Activated T-cell treated with anti-CD3 and anti-CD28 coated beads, Interleukin-2, amount 50 U/mL, for 72 hours (primary cell): ENCODE measurements at places on chromosomes 4 and X.

- peak; percentile 32 for DNase-seq
Observed at GRCh38 chr4:123480706-123481418, 84.3 kb downstream of the SPRY1 start.

- DNase-seq, result no peak
Observed at GRCh38 chr4:122012735-122013134, 60.9 kb upstream of the TRPC3 start.

DNA sequence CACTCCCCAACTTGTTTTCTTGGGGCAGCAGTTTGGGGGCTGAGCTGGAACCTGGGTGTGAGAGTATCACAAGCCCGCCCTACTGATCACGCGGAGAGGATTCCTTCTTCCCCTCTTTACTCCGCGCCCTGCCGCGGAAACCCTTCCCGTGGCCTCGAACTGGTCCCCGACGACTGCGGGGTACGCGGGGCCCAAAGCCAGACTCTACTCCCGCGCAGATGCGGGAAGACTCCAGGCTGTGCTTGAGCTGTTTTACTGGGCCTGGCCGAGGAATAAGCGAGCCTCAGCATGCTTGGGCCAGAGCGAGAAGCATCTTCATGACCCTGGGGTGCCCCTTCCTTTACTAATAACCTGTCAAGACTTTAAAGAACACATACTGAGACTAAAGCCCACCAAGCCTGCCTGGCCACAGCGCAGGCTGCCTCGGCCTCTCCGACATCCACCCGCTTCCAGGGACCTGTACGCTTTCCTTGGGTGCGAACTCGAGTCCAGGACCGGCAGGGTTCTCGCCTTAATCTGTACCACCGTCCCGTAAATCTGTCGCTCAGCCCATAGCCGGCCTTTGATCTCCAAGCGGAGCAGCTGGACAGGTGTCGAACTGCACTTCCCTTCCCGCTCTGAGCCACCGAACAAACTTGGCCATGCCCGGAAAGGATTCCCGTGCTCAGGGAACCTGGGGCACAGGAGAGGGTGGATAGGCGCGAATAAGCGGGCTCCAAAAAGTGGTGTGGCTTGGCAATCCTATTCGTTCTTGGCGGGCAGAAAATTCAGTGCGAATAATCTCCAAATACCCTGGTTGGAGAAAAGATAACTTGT, 55.0 kb upstream of the TMEM33 start:
- DNase-seq, result no peak

- no peak for DNase-seq
Observed at GRCh38 chrX:113048896-113049295, 208.3 kb upstream of the AMOT start.

- DNase-seq, result no peak
Observed at GRCh38 chr4:186058253-186058979, 10.5 kb upstream of the TLR3 start.

DNA sequence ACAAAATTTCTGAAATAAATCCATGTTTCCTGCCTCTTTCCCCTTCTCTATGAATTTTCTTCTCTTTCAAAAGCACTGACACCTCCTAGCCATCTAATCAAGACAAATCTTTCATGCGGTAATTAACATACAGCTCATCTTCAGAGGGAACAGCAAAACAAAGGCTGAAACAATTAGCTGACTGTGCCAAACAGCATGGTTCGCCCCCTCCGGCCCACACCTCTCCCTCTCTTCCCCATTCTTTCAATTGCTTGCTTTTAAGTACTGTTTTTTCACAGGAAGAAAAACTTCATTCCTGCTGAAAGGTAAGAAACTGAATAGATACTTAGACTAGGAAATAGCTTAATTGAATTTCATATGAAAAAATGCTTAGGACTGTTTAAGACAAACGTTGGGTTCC, 291.1 kb upstream of the NOCT start:
- DNase-seq, result no peak

DNA sequence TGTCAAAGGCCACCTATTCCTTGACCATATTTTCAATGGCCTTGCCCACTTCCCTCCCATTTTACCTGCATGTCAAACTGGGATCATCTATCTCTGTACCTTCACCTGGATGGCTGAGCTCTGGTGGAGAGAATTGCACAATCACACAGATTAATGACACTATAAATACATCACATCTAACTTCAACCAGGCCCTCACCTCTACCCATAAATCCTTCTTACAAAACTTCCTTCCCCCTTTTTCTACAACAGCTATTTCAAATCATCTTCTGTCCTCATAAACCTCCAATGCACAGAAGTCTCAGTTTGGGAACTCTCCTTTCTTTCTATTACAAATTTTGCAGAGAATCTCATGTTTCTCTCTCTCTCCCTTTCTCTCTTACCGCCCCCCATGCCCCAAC, 9.2 kb downstream of the PALLD start:
- DNase-seq, result no peak

GRCh38 chrX:80335062-80335830, 85.0 kb upstream of the TENT5D start:
- peak; percentile 1 for DNase-seq

- no peak for DNase-seq
Observed at GRCh38 chr4:139773560-139774318, 108.1 kb downstream of the MGST2 start.

DNA sequence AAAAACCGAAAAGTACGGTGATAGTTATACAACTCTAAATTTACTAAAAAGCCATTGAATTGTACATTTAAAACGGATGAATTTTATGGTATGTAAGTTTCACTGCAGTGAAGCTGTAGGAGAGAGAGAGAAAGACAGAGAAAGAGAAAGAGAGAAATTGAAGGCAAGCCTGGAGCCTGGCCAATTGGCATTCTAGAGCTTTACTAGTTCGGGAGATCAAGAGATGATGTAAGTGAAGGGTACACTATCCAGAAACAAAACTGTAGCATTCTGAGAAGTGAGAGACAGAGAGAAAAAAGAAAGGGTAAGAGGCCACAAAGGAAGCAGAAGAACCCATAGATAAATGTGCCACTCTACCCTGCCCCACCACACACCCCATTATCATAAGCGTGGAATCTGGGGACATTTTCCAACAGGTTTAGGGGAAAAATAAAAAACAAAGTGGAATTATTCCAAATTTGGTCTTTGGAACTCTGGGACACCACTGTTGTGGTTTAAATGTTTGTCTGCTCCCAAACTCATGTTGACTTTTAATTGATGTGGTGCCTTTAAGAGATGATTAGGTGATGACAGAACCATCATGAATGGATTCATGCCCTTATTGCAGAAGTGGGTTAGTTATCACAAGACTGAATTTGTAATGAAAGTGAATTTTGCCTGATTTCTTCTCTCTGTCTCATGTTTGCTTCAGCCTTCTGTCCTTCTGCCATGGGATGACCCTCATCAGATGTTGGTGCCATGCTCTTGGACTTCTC, 123.0 kb upstream of the PLS3 start:
- DNase-seq, result no peak

- peak; percentile 3 for DNase-seq
Observed at GRCh38 chrX:147550217-147550616, 361.5 kb upstream of the FMR1 start.

DNA sequence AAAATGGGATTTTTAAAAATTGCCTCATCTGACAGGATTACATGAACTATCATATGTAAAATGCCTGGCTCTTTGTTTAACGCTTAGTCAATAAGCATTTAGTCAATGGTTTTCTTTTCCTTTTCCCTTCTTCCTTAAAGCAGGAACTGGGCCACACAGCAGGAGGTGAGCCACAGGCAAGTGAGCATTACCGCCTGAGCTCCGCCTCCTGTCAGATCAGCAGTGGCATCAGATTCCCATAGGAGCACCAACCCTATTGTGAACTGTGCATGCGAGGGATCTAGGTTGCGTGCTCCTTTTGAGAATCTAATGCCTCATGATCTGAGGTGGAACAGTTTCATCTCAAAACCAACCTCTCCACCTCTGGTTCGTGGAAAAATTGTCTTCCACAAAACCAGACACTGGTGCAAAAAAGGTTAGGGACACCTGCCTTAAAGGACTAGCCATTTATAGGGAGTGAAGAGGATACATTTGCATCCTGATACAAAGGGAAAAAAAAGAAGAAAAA, 306.1 kb downstream of the FBXW7 start:
- DNase-seq, result no peak

- DNase-seq, result no peak
Observed at GRCh38 chr4:109383823-109384222, 49.8 kb upstream of the SEC24B start.

DNA sequence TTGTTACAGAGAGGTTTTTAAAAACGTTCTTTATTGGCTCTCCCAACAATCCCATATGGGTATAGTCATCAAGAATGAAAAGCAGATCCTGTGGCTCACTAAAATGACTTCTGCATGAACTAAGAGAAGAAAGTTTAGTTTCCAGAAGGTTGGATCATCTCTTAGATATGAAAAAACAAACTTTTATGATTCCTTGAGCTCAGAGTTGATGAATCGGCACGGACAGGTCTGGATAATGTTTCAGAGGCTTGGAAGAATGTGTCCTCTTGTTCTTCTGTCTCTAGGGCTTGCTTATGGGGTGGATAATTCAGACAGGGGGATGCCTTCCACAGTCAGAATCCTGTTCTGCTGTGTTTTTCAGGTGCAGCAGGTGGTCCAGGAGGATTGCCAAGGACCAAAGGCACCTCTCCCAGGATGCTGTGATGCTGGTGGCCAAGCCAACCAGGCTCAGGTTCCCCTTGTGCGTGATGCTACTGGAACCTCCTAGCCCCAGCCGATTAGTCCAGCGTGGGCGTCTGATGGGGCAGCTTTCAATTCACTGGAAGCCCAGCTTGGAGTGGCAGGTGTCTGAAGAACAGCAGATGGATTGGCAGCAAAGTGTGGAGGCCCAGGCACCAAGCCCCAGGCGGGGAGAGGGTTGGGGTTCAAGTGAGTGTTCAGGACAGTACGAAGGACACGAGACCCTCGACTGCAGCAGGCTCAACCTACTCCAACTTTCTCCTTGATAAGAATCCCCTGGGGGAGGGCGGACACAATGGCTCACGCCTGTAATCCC, 30.3 kb downstream of the CCKAR start:
- no peak for DNase-seq

DNA sequence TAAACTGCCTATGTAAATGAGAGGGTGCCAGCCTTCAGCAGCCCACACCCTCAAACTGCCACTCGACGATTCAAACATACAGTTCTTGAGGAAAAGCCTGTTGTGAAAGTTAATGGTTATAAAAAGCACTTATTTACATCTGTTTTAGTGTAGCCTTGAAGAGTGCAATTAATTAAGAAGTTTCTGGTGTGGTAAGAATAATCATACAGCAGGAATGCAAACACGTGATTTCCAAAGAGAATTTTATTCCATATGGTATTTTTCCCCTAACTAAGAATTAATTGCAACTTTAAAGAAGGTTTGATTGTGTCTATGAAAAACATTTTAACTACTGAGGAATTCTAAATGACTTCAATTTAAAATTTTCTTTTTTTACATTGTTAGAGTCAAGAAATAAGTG, 176.3 kb upstream of the PITX2 start:
- DNase-seq, result no peak

DNA sequence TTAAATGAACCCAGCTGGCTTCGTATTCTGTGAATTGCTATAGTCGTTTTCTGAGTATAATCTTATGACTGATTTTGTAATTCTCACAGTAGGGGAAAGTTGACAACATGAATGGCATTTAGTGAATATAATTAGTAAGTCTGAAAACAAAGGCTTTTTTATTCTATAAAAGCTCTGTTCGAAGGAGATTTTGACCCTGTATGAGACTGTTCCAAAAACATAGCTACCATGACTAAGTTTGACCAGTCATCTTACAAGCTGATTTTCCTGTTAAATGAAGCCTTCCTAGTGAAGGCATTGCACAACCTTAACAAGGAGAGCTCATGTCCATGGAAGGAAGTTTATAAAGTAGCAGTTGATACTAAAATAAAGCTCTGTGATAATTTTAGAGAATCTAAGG, 242.3 kb downstream of the RPA4 start:
- DNase-seq, result no peak

DNA sequence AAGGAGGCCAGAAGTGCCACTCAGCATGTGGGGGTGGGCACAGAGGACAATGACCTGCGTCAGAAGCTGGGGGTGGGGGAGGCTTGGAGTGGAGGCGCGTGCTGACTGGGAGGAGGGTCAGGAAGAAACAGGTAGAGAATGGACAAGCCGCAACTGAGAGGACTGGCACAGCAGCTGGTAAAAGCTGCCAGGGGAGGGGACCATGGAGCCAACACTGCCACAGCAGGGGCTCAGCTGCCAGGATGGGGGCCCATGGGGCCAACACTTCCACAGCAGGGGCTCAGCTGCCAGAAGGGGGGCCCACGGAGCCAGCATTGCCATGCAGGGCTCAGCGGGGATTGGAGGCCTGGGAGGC, 19.1 kb downstream of the RNF212 start:
- no peak for DNase-seq

DNA sequence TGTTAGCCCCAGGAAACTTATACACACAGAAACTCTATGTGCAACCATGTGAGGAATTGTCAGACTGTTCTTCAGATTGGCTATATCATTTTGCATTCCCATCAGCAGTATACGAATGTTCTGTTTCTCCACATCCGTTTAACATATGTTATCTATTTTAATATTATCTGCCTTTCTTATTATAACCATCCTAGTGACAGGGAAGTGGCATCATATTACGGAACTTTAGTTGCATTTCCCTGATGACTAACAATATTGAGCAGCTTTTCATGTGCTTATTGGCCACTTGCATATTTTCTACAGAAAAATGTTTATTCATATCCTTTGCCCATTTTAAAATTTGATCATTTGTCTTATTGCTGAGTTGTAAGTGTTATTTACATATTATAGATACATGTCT, 36.5 kb upstream of the IL15 start:
- DNase-seq, result no peak

- no peak for DNase-seq
Observed at GRCh38 chrX:40068048-40068447, 29.7 kb downstream of the BCOR start.

- no peak for DNase-seq
Observed at GRCh38 chrX:103644125-103644524, 15.3 kb downstream of the TCEAL1 start.
